Posterior cingulate gyrus (tissue), 11 donors: ENCODE measurements at places on chromosomes 16 and 17.

DNA sequence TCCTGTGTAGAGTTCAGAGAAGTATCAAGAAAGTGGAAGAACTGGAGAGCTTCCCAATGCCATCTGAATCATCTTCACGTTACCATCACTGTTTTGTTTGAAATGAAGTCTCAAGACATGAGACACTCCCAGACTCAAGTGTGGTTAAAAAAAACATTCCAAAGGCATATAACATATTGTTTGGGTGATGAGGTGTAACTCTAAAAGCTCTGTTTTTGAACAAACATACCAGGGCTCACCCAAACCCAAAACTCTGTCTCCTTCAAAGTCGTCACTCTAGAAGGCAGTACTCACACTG, 6.3 kb upstream of the ZCCHC14 start:
- no peak for DNase-seq

- DNase-seq: no peak
Measured at GRCh38 chr16:48162839-48163410, 7.1 kb upstream of the ABCC12 start.

DNA sequence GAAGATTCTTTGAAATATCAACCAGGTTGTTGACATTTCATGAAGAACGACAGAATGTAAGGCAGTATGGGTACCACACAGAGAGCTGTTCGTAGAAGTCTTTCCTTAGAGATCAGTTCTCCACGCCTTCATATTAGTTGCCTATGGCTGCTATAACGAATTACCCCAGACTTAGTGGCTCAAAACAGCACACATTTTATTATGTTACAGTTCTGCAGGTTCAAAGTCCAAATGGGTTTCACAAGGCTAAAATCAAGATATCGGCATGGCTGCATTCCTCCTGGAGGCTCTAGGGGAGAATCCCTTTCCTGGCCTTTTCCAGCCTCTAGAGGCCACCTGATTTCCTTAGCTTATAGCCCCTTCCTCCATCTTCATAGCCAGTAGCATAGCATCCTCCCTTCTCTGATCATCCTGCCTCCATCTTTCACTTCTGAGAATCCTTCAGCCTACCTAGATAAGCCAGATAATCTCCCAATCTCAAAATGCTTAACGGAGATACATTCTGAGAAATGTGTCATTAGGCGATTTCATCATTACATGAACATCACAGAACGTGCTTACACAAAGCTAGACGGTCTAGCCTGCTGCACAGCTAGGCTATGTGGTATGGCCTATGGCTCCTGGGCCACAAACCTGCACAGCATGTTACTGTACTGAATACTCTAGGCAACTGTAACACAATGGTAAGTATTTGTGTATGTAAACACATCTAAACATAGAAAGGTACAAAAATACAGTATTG, 26.0 kb downstream of the ERCC4 start:
- no peak for DNase-seq

GRCh38 chr17:82108496-82108945, 10.5 kb upstream of the FASN start:
- no peak for DNase-seq
